ENCODE measurements at places on chromosomes 2 and 18. TPM values are rescaled to one million over a fixed set of nuclear protein-coding genes. Genes with fewer than 3 reads are reported as not detected.

Gene IL36RN
- total RNA-seq: 0.14 TPM

Gene RTP5
- total RNA-seq: not detected

Gene IMP4
- total RNA-seq: 65.5 TPM

Gene UGT1A4
- total RNA-seq: not detected

- peak; percentile 2 for DNase-seq
Measured at GRCh38 chr2:6008726-6009125, 316.5 kb downstream of the SOX11 start.

GRCh38 chr2:101310834-101311695 lies 2.6 kb upstream of the RNF149 start:
- no peak for DNase-seq

- DNase-seq: no peak
Measured at GRCh38 chr2:214995926-214996670, 142.3 kb downstream of the ABCA12 start.

- DNase-seq: peak; percentile 36
Measured at GRCh38 chr2:121147766-121148165, 137.2 kb downstream of the TFCP2L1 start.

DNA sequence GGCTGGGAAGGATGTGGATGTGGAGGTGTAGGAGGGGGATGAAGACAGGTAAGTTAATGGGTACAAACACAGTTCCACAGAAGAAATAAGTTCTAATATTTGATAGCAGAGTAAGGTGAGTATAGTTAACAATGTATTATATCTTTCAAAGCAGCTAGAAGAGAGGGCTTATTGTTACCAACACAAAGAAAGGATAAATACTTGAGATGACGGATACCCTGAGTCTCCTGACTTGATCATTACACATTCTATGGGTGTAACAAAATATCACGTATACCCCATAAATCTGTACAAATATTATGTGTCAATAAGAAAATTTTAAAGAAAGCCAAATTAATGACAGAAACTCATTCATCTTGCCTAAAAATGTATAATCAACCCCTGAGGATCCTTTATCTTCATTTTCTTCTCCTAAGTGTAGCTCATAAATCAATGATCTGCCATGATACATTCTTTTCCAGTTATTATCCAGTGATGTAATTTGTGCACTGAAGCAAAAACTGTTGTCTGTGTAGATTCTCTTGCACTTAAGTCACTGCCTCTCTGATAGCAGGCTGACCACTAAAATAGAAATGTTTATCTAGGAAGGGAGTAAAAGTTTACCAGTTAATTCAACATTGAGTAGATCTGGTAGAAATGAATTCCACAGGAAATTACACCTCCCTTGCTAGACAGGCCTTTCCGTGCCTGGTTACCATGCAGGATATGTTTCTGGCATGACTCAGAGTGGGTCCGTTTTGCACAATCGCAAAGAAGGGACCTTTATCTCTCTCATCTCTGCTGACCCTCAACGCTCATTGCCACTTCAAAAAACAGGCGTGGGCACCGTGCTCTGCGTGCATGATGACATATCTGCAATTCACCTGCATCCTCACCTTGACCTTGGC lies 249.7 kb upstream of the NCKAP5 start:
- peak; percentile 100 for DNase-seq

DNA sequence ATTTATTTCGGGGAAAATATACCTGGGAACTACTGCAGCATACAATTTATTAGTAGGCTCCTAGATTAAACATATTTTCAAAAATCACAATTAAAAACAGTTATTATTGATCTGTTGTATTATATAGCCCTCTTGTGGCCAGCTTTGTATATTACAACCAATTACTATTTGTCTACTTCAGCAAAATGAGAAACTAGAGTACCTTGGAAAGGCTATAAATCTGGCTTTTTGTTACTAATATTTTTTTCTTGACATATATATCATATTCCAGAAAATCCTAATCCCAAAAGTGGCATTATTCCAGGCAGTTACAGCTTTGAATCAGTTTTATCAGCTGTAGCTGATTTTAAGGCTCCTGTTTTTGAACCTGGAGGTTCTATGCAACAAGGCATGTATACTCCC lies 101.2 kb downstream of the UBR3 start:
- DNase-seq: peak; percentile 29

DNA sequence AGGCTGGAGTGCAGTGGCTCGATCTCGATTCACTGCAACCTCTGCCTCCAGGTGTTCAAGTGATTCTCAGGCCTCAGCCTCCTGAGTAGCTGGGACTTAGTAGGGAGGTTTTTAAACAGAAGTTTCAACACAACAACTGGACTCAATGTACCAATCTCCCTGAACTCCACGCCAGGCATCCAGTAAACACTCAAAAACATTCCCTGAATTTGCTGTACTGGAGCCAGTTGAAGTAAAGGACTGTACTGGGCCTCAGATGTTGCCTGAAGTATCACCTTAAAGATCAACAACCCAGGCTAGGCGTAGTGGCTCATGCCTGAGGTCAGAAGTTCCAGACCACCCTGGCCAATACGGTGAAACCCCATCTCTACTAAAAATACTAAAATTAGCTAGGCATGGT lies 22.4 kb downstream of the RAB1A start:
- DNase-seq: no peak

DNA sequence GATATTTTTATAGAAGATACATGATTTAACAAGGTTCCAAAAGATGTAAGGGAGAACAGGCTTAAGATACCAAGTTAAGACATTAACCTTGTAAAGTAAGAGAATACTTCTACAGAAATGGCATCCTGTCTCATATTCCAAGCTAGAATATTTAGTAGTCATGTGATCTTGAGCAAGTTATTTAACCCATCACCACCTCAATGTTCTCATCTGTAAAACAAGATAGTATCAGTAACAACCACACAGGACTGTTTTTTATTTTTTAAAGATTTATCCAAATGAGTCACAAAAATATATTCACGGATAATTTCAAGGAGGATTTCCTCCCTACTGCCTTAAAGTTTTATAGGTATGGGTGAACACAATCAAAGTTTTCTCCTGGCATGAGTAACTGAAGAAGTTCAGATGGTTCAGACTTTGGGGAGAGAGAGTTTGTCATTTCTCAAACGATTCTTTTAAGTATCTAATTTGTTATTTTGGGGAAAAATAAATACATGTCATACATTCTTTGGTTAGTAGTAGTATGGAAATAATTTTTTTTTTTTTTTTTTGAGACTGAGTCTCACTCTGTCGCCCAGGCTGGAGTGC lies 25.9 kb downstream of the ROCK1 start:
- DNase-seq: peak; percentile 8

Gene KIAA2012
- not detected for total RNA-seq

- DNase-seq: no peak
Measured at GRCh38 chr2:34001557-34001956, 402.5 kb upstream of the FAM98A start.

Data from astrocyte (in vitro differentiated cells and primary cell).